Activated T-helper 1 cell treated with Interleukin-2 at 50 U/mL for 16 hours (primary cell): ENCODE measurements at places on chromosomes 12 and 14.

DNA sequence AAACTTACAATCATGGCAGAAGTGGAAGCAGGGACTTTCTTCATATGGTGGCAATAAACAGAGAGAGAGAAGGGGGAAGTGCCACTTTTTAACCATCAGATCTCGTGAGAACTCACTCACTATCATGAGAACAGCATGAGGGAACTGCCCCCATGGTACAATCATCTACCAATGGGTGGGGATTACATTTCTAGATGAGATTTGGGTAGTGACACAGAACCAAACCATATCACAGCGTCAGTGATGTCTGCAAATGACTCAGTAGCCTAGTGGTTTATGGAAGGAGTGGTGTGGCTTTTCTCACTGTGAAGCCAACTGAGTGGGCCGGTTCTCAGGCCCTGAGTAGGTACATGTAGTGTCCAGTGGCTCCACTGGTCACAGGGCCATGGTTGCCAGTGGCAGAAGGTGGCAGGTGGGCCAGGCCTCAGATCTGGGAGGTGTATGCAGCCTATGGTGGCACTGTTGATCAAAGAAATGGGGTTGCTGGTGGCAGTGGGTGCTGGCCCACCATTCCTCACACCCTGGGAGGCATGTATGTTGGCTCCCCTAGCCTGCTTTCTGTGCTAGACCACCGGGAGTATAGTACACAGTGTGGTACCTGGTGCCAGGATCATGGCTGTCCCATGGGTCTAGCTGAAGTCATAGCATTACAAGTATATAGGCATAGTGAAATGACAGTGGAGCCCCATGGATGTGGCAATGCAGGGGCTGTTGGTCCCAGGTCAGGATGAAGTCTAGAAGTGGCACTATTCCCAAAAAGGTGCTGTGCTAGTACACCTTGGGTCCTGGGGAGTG is 191.9 kb downstream of the NUBPL start:
- DNase-seq, result no peak

DNA sequence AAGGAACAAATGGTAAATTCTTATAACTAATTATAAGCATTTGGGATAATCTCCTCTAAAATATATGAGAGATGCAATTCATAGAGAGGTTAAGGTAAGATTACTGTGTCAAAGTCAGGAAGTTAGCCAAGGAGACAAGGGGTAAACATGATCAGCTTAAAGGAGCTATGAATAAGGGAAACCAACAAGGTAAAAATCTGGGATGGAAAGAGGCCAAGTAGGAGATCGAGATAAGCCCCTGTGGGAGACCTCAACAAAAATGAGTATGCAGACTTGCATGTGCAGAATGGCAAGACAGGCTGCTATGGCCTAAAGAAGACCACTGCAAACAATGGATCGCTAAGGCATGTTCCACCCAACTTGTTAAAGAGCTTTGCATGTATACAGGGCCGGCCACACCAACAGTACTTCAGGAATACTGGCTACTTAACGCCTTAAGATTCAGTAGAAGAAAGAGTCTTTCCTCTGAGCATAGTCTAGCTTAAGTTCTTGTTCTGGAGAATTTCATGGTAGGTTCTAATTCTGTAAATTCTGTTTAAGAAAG is 738.6 kb downstream of the GALC start:
- DNase-seq, result no peak

GRCh38 chr12:89117448-89118034 is 234.8 kb downstream of the DUSP6 start:
- DNase-seq, result no peak

DNA sequence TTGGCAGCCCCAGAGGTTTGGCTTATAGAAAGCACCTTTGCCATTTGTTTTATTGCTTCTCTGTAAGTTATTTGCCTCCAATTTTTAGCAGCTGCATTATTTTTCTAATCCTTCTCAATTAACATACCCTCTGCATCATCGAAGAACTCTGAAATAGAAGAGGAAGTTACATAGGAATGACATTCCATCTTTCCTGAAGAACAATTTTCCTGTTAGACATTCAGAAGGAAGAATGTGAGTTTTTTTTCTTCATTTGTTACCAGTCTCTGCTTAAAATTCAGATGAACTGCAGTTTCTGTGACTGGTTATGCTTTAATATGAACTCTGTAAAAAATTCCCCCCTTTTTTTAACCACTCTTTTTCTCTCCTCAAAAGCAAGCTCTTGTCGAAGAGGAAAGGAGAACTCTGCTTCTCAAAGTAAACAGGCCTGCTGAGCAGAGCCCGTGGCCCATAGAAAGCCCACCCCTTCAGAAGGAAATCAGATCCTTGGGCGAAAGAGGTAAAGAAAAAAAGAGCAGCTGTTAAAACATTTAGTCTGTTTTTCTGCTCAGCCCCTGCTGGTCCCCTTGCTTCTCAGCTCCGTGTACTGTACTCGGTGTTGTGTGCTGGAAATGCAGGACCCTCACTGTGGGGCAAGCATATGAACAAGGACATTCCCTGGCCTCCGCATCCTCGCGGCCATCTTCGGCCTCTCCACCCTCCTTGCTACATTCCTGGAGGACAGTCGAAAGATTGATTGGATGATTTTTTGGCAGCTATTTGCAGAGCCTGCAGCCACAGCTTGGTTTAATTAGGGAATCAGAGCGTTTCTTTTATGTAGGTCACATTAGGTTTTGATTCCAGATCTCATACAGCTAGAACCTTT is 164.4 kb upstream of the LRIG3 start:
- DNase-seq, result no peak

DNA sequence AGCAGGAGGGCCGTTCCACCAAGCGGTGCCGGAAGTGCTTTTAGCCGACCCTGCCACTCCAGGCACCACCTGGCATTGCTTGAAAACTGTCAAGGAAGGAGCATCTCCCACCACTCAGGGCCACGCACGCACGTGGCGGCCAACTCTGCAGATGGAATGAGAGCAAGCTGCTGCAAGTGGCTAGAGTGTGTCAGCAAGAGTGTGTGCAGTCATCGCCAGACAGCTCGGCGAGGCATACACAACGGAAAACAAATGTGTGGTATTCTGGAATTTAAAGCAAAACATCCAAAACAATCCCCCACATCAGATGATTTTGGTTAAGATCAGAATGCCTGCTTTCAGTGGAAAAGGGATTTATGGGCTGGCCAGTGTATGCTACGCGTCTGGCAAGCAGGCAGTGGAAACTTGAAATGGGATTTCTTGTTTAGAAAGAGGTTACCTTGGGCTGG is 11.2 kb downstream of the CD9 start:
- no peak for DNase-seq

GRCh38 chr12:81255947-81256346 is 178.1 kb downstream of the ACSS3 start:
- DNase-seq, result no peak

DNA sequence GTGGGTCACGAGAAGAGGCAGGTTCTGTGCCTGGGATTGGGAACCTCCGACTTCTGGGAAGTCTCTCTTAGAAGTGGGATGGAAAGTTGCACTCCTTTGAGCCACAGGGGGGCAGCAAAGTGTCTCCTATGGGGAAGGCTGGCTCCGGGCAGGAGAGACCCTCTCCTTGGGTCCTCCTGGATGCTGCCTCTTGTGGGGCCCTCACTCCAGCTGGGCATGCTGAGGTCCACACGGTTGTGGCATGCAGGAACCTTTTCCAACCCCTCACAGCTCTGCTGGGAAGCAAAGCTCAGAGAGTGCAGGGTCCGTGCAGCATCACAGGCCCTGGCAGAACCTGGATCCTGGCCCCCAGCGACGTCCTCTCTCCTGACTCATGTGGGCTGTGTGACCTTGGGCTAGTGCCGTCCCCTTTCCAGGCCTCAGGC is 17.4 kb downstream of the SDSL start:
- no peak for DNase-seq

DNA sequence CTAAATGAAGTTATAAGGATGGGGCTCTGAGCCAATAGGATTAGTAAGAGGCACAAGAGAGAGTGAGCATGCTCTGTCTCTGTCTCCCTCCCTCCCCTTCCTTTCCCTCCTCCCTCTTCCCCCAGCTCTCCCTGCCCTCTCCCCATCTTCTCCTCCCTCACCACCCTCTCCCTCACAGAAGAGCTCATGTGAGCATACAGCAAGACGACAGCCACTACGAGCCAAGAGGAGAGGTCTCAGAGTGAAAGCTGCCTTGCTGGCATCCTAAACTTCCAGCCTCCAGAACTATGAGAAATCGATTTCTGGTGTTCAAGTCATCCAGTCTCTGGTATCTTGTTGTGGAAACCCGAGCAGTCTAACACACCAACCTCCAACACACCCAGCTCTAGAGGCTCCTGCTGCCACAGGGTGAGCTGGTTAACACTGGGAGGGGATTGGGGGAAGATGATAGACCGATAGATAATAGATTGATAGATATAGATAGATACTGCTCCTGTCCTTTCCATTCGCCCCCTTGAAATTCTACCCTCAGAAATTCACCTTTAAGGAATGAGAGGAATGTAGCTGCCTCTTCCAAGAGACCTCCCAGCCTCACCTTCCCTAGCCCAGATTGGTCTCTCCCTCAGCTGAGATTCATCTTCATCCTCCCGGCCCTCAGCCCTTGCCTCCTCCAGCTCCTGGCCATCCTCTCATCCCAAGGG is 25.8 kb upstream of the ACTN1 start:
- no peak for DNase-seq

DNA sequence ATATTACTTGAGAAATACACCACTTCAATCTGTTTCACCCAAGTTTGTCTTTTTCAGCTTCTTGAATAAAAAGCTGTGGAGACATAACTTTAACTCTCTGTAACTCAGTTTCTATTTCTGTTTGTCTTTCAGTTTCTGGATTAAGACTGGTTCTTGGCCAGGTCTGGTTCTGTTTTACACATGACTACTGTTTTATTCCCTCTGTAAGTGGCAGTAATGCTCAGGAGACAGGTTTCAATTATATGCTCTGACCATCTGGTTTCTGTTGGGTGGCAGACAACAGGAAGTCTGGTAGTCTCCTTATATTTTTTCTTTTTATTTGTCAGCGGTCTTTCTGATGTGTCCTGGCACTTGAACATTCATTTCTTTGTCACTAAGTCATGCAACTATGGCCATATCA is 102.9 kb downstream of the RPS29 start:
- no peak for DNase-seq

DNA sequence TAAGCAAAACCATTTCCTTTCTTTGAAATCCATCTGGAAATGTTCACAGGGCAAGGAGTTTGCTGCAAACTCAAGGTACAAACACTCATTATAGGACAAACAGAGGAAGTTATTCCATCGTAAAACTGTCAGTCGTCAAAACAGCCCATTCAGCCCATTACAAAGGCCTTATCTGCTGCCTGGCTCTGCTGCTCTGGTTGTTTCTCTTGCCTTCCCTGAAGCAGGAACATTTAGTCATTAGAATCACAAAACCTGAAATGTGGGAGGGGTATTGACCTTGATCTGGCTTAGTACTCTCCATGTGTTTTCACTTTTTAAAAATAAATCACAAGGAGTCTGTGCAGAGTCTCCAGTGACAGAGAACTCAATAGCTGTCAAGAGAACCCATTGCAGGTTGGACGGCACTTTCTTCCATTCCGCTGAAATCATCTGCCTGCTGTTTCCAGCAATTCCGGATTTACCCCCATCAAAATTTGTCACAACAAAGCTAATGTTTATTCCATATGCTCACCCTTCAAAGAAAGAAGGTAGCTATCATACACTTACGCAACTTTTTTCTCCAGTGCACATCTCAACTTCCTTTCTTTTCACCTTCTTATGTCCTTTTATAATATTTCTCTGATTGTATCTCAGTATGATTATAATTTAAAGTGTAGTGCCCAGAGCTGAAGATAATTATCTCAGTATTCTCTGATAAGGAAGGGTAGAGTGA is 24.6 kb upstream of the ITPR2 start:
- DNase-seq, result no peak

DNA sequence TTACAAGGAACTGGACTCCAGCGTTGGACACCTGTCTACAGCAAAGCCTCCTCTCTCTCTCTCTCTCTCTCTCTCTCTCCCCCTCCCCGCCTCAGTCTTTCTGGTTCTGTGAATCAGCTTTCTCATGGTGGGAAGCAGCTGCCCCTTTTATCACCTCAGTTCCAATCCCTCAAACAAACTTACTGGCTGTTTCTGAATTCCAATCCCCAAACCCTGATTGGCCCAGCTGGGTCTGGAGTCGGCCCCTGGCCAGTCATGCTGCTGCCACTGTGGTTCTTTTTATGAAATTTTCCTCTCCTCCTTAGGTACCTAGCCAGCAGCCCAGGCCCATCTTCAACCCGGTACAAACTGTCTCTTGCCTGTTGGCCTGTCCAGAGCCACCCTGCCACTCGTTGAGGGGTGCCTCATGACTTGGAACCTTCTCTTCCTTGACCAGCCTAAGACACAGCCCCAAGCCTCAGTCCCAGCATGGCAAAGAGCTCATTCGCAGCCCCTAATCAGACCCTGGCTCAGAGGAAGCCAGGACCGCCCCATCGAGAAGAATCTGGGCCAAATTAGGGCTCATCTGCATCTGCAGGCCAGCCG is 9.4 kb upstream of the MORN3 start:
- no peak for DNase-seq

DNA sequence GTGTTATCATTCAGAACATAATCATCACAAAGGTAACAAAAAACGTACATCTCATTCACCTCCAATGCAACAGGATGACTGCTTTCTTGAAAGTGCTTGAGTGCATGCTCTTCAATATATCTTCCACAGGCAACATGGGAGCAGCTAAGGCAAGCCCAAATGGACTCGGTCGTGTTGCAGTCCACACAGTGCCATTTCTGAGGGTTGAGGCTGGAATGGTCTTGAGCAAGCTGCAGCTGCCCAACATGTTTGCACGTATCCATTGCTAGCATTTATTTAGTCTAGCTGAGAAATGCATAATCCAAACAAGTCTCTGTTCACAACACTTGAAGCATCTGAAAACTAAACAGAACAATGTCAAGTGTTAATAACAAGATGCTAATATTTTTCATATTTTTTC is 17.3 kb downstream of the USP44 start:
- no peak for DNase-seq

GRCh38 chr12:24688601-24689000 is 260.3 kb downstream of the BCAT1 start:
- DNase-seq, result no peak

GRCh38 chr14:92650581-92651105 is 97.8 kb downstream of the LGMN start:
- no peak for DNase-seq

- no peak for DNase-seq
Observed at GRCh38 chr12:55820679-55821078, 2.8 kb downstream of the ORMDL2 start.

GRCh38 chr14:28766469-28766955 is at the start of gene FOXG1:
TSS of gene FOXG1 (plus strand) at chr14:28766787. CDS start at chr14:28767280, 493 bp downstream.
- no peak for DNase-seq

DNA sequence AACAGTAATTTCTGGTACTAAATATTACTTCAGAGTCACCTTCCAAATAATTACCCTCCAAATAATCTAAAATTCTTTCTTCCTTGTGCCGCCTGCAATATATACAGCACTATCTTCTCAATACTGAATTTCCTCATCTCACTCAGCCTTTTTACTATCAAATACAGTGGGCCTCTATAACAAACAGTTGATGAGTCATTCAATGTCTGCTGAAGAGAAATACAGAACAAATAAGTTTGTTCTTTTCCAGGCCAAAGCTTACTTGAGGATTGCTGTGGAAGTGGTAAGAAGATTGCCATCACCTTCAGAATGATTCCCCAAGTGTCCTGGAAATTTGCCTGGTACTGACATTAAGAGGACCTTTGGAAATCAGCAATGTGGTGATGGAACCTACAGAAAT is 218.2 kb upstream of the ARHGAP5 start:
- no peak for DNase-seq
